ENCODE measurements at places on chromosomes 11 and 22.

DNA sequence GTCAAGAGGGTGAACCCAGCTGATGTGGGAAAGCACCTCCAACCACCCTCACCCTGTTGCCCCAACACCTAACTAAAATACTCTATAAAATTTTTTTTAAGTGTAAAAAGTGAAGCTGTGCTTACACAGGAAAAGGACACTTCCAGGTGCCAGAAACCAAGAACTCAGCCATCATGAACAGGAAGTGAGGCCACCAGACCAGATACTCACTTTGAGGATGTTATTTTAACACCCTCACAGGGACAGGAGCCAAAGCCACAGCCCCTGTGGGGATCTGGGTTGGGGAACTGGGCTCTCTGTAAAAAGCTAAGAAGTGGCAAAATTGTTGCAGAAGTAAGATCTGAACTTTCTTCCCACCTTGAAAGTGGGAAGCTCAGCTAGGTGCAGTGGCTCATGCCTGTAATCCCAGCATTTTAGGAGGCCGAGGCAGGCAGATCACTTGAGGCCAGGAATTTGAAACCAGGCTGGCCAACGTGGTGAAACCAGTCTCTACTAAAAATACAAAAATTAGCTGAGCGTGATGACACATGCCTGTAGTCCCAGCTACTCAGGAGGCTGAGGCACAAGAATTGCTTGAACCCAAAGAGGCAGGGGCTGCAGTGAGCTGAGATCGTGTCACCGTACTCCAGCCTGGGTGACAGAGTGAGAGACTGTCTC is 3.8 kb downstream of the RSPH14 start:
- DNase-seq: no peak

DNA sequence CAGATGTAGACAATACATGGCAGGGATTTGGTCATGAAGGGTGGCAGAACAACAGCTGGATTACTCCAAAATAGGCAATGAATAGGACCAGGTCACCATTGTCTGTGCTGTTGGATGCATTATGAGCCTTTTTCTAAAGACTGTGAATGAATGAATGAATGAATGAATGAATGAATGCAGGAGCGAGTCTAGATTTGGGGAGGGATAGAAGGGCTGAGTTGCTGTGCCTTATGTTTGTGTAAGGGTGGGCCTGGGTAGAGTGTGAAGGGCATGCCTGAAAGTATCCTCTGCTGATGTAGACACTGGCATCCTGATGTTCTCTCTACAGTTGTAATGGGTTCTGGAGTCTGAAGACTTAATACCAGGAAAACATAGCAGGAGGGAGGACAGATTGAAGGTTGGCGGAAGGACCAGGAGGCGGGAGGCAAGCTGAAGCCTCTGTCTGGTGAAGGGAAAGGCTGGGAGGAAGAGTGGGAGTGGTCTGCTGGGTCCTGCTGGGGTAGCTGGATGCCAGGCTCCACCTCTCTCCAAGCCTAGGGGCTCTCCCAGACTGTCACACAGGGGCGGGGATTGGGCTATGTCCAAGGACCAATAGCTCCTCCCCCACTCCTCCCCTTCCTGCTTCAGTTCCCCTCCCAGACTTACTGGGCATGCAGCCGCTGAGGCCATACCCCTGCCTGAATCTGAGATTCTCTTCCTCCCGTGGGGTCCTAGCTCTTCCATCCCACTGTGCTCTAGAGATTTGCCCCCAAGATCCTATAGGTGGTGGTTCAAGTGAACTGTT is 4.8 kb downstream of the TRIM3 start:
- DNase-seq: no peak

DNA sequence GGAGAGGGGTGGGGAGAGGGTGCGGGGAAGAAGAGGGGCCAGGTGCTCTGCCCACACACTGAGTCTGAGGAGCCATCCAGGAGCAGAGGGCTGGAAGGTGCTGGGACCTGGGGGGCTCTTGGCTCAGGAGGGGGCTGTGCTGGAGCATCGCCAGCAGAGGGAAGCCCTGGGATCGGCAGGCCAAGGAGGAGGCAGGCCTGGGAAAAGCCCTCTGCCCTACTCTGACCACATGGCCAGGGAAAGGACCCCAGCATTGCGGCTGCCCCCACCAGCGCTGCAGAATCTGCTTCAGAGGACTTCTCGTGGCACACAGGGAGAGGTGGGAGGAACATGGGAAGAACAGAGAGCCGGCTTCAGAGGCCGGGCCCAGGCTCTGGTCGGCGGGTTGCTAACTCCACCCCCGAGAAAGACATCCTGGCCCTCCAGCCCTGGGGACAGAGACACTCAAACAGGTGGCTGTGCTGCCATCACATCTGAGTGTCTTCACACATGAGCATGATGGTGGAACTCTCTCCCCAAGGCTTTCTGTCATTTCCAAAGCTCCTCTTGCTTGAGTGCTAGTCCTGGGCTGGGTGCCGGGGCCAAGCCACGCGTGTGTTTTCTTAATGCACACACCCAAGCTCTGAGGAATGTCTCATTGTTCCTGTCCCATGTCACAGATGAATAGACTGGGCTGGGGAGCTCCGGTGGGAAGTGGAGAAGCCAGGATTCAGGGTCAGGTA is 1378.0 kb downstream of the BRD1 start:
- no peak for DNase-seq

- no peak for DNase-seq
Measured at GRCh38 chr11:118877487-118878162, 6.1 kb upstream of the CXCR5 start.

- no peak for DNase-seq
Measured at GRCh38 chr11:118691926-118692830, 12.7 kb upstream of the TREH start.

GRCh38 chr22:29476116-29476515 is 3.9 kb upstream of the NEFH start:
- DNase-seq: no peak

DNA sequence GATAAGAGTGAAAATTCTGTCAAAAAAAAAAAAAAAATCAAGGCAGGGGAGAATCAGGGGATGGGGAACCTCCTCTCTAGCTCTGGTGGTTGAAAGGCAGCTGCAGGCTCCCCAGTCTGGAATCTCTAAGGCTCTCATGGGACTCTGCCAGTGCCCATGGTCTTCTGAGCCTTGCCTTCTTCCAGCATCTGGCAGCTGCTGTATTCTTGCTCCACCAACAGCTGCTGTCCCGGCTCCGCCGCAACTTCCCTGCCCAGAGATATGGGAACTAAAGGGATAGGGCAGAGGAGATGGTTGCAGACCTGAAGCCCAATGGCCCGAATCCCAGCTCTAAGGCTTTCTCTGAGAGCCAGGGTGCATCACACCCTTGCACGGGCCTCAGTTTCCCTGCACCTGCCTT is 49.5 kb upstream of the PHF21B start:
- no peak for DNase-seq

DNA sequence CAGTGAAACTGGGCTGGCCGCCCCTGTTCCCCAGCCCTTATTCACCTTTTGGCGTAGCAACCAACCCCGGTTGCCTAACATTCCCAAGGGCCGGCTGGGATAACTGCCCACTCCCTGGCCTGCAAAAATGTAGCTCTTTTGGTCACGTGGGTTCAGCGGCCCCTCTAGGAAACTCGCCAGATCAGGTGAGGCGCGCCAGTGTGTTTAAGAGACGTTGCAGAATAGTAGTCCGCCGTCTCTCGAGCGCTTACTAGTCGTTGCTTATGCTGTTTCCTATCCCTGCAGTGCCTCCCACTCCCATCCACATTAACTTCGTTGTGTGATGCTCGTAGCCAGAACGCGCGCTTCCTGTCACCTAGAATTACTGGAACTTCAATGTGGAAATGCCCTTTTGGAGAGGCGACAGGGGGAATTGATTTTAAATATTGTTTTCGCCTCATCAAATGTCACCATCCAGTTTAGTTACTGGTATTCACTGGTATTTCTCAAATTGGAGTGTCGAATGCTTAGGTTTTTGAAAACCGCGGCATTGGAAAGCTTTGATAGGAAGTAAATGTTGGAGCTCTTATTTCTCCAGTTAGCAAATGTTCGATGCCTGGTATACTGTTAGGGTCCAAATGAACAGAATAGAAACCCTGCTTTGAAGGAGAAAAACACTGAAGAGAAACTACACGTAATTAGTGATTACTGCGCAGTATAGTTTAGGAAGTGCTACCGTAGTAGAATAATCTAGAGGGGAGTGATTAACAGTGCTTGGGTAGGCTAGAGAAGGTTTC is 823 bp downstream of the CEP57 start:
- DNase-seq: peak; percentile 41

GRCh38 chr22:32820131-32821119 is 18.9 kb downstream of the TIMP3 start:
- DNase-seq: no peak

DNA sequence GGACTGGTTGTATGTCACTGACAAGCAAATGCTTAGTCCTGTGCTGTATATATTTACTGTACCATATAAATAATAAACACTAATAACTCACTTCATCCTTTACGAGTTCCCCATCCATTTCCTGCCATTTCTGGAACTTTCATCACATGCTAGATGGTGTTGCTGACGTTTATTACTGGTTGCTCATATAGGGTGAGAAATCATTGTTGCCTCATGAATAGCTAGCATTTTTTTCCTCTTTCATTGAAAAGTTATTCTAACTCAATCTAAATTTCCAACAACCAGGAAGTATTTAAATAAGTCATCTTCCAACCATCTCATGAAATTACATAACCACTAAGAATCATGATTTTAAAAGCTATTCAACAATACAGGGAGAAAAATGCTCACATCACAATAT is 88.6 kb upstream of the RCN1 start:
- no peak for DNase-seq

DNA sequence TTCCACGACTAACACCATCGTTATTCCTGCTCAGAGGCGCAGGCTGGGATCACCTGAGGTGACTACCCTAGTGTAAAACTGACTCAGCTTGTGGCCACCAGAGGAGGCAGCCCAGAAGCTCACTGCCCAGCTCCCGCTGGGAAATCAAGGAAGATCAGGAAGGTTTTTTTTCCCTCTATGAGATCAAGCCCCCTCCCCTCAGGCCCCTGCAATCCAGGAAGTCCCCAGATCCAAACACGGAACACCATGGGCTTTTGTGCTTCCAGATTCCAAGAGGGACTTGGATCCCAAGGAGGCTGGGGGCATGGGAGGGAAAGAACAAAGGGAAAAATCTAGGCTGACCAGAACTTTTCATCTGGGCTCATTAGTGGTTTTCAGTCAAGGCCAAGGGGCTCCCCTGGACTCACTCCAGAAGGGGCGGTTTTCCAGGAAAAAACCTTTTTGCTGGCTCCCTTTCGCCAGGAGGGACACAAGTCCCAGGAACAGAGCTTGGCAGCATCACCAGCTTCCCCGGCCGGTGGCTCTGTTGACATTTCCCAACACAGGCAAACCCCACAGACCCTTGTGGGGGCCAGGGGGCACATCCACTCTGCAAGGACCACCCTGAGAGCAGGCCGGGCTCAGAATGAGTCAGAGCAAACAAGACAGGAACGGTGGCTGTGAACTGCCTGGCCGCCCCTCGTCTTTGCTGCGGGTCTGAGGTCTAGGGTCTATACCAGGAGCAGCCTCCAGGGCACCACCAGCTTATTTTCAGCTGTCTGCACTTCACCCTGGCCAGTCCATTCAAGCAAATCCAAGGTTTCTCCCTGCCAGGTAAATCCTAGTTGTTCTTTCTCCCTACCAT is 36.8 kb downstream of the MYH9 start:
- no peak for DNase-seq

- DNase-seq: peak; percentile 9
Measured at GRCh38 chr11:26649884-26650283, 72.0 kb downstream of the SLC5A12 start.

DNA sequence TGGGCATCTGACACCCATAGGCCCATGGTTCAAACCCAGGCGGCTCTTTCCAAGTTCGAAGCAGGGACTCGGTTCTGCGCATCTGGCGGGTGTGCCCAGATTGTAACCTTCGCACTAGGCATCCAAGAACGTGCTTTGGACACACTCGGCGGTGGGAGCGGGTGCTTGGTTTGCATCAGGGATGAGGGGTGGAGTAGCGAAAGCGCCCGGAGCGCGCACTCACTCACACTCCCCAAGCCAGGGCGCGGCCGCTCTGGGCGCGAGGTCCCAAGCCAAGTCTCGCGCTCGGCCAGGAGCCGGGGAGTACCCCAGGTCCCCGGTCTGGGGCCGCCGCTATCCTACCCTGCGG is 243 bp upstream of the SYT9 start:
- no peak for DNase-seq

- DNase-seq: no peak
Measured at GRCh38 chr11:103907548-103908455, 128.6 kb upstream of the DDI1 start.

DNA sequence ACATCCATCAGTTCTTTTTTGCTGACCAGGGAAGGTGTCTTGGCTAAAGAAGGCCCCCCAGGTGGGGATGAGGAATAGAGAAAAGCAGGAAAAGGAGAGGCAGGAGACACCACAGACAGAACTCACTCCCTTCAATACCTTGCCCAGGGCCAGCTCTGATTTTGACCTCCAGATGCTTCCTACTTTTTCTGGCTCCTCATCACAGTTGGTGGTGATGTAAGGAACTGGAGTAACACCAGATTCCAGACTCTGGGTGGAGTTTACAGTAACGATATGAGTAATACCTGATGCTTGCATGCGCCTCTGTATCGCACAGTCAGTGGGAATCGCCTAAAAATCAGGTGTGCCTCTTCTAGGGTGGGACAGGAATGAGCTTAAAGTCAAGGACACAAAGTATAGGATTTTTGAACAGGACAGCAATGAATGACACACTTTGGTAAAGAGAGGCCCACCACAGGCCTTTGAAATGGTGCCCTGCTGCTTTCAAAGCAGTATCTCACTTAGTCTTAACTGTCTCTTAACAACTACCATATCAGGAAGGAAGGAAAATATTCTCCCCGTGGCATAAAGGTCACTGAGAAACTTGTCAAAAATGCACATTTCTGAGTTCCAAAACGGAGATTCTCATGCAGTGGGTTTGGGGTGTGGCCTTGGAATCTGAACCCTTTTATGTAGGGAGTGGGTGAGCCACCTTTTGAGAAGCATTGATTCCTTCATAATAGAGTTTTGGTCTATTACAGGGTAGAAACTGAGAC is 140.8 kb downstream of the SNX19 start:
- DNase-seq: no peak

DNA sequence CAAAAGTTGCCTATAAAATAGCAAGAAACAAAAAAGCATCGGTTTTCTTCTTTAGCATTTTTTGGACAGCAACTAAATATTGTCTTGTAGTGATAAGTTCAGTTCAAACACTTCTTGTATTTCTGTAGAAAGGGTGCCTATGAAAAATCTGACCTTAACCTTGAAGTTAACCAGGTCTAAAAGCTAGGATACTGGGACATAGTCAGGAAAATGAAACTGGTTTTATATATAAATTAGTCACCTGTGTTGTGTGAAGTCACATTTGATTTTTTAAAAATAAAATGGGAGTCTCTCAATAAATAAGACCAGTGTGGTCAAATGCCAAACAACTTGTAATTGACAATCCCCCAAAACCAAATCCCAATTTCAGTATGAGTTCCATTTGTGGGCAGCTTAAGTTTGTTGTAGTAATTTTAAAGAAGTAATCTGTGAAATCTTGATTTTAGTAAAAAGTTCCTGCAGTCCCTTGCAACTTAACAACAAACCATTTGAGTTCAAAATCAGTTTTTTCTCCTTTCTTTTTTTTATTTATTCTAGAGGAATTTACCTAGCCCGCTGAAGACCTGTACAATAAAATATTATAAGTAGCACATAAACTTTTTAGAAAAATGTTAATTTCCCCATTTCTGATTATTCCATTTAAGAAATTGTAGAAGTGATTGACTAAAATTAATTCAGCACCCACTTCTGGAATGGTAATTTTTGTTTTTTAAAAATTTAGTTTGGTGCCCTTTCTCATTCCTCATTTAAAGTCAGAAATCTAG is 84.5 kb upstream of the PPARA start:
- no peak for DNase-seq

GRCh38 chr11:113554526-113554925 is 79.3 kb upstream of the DRD2 start:
- DNase-seq: no peak

GRCh38 chr11:17394743-17395390 is 6.4 kb upstream of the KCNJ11 start:
- no peak for DNase-seq

Data from stimulated activated CD4-positive, alpha-beta T cell treated with anti-CD3 and anti-CD28 coated beads, Interleukin-12 subunit alpha, Interleukin-12 subunit beta, amount 100 ng/mL, for 48 hours (primary cell).